ENCODE measurements at places on chromosomes 3 and 15. TPM values are rescaled to one million over a fixed set of nuclear protein-coding genes. Genes with fewer than 3 reads are reported as not detected.
A peak's percentile ranks its signal among the peaks of the same experiment; 100 is the strongest.

GRCh38 chr3:157464321-157464720, 27.7 kb downstream of the PTX3 start:
- no peak for DNase-seq

GRCh38 chr3:166013073-166013679, 176.0 kb upstream of the BCHE start:
- peak; percentile 19 for DNase-seq

DNA sequence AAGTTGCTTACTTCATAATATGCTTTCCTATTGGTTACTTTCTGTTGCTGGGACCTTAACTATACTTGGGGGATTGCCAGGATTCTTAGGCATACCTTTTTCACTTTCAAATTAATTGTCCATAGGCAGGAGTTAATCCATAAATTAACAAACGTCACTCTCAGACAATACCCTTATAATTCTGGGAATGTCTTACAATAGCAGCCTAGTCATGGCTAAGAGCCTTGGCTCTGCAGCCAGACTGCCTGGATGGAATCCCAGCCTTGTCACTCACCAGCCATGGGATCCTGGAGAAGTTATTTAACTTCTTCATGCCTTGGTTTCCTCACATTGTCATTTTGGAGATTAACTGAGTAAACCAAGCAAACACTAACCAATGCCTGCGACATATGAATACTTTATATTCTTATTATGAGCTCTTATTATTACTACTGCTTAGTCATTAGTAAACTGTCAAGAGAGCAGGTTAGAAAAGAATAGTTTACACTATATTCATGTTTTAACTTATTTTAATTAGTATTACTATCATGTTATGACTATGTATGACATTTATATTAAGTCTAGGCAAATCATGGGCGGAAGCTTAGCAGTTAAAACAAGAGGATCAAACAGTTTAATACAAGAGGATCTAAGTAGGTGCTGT, 29.0 kb downstream of the GYG1 start:
- DNase-seq, result no peak

RETNLB gene
- not detected for total RNA-seq

CPNE9 gene
- not detected for total RNA-seq

GRCh38 chr15:31786360-31786759, 244.0 kb upstream of the CHRNA7 start:
- DNase-seq, result no peak

GRCh38 chr15:51277101-51277500, 61.3 kb downstream of the CYP19A1 start:
- no peak for DNase-seq

CKMT1B gene
- total RNA-seq, result not detected

DNA sequence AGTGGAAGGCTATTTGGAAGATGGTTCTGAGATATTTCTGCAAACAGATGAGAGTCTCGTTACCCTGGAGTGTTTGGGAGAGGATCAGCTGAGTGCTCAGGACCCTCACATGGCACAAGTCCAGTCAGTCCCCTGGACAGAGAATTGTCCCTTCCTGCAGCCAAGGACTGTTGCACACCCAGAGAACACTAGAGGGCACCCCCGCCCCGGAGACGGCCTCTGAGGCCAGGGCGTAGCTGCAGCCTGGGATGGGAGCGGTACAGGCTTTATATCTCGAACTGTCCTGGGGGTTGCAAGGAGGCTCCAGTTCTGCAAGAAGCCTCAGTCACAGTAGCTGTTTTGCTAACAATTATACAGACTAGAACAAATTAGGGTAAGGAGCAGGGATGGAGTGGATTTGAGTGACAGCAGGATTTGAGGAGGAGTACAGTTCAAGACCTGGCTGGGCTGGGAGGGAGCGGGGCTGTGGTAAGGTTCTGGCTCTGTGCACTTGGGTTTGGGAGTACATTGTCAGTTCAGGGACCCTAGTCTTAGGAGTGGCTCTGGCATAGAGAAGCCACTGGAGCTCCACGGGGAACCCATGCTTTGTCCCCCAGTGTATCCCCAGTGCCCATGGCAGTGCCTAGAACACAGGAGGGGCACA, 67.6 kb upstream of the HACD2 start:
- DNase-seq, result peak; percentile 75

DNA sequence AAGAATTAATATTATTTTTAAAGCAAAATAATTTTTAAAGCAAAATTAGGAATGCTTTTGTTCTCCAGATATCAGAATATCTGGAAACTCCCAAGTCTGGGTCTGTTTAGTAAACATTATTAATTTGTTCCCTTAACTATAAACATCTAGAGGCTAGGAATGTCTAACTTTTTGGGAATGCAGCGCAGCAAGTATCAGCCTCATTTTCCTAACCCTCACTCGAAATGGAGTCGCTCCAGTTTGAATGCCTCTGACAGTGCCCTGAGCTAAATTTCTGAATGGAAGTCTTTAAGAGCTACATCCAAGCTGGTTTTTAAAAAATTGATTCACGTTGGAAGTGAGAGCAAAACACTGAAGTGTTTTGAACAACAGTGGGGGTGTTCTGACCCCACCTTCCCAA, 74.4 kb upstream of the WNT7A start:
- no peak for DNase-seq

DNA sequence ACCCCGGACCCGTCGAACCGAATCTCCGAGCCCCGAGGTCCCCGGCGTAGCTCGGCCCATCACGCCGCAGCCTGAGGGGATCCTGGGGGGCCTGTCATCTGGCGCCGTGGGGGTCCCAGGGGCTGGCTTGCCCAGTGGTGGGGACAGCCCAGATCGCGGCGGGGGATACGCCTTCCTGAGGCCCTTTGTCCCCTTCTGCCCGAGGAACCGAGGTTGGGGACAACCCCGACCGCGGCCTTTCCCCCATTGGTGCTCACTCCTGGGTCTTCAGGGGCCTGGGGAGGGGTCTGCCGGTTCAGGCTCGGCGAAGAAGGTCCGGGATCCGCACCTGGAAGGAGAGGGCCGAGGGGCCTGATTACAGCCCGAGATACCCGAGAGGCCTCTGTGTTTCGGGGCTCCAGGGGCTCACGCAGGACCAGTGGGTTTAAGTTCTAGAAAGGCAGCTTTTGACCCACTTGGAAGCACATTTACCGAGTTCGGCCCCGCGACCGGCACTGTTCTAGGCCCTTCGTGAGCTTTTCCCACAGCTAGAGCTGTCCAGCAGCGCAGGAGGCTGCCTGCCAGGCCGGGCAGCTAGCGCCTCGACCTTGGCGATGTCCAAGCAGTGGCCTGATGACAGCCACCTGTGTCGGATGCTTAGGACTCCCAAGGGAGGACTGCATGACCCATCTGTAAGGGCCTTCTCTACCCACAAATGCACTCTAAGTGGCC, 504 bp downstream of the ABHD2 start:
- peak; percentile 47 for DNase-seq

FOXL2 gene
- 0.36 TPM for total RNA-seq

GRCh38 chr3:153539263-153539662, 377.2 kb downstream of the RAP2B start:
- no peak for DNase-seq
